ENCODE measurements at places on chromosomes 16 and 17.

DNA sequence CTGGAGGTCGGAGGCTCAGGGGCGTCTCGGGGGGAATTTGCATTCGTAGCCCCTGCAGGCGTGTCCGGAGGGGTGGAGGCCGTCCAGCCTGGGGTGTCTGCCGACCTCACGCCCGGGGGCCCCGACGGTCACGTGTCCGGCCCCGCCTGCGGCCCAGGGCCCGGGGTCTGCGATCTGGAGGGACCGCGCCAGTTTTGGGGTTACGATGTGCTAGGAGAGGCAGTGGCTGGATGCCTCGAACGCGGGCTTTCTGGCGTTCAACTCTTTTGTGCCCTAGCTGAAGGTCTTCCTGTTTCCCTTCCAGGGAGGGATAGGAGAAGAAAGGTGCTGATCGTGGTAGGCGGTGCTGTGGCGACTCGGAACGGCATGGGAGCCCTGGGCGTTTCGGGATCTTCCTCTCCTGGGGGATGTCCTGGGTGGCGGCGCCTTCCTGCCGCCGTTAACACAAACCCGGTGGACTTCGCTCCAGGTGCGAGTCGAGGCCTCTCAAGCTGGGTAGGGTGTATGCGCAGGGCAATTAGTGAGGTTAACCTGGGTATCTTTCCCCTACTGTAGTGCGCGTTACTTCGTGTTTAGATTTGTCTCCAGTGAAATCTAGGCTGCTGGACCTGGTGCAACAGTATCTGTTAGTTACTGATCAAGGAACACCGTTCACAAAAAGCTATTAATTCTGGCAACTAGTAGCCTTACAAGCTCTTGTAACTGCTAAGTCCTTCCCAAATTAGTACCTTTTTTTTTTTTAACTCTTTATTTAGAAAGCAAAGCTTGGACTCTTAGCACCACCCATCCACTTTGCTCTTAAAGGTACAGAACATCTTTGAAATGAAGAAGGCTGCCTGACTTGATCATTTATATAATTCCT lies 1.3 kb downstream of the AKAP1 start:
- peak; percentile 31 for DNase-seq

DNA sequence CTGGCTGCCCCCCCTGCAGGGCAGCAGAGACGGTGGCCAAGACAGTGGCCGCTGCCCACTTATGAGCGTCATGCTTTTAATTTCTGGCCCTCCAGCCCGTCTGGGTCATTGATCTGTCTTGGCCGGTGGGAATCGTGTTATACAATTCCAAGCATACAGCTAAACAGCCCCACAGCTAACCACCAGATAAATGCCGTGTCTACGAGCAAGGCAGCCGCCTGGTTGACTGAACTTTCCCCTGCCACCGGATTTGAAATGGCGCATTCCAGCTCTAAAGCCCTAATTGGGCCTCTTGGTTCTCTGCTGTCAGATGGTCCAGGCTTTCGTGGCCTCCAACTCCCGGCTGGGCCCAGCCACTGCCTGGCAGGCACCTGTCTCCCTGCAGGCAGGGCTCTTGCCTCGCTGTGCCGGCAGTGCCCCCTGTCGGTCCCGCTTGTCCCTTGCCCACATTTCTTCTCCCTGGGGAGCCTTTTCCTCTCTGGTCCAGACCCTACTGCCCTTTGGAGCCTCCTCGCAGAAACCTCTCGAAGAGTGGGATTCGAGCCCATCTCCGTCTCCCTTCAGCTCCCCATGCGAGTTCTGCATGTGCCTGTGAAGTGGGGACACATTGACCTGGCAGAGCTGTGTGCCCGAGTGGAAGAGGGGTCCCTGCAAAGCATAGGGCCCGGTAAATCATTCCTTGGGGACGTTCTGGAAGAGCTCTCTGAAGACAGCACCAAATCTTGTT lies 1.8 kb upstream of the RBFOX3 start:
- peak; percentile 43 for DNase-seq

DNA sequence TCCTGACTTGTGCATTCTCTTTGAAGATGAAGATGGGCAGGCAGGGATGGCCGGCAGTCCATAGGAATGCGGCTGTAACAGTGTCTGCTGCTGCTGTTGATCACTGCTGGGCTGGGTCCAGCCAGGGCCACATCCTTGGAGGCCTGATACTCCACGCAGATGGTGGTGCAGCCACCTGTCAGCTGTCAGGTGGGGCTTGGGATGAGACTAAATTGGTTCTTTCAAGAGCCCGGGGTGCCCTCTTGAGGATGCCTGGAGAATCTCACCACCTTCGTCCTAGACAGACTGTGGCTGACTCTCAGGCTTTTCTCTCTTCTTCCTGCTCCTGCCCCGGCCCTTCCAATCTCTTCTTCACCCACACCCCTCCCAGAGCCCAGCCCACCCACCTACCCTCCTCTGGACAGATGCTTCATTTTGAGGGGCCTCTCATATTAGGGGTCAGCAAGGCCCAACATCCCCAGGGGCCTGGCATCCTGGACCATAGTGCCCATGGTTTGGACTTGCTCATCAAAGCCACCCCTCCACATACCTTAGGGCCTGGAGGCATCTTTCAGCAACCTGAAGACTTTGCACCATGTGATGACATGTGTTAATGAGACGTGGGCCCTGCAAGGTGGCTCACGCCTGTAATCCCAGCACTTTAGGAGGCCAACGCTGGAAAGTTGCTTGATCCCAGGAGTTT lies 19.1 kb downstream of the OSBPL7 start:
- DNase-seq, result no peak

GRCh38 chr17:77455111-77455890 lies 314.5 kb downstream of the SEC14L1 start:
- DNase-seq, result no peak

GRCh38 chr17:56779322-56779721 lies 54.4 kb downstream of the C17orf67 start:
- DNase-seq, result no peak

GRCh38 chr17:77649717-77650211 lies 308.7 kb upstream of the TNRC6C start:
- DNase-seq, result peak; percentile 7

DNA sequence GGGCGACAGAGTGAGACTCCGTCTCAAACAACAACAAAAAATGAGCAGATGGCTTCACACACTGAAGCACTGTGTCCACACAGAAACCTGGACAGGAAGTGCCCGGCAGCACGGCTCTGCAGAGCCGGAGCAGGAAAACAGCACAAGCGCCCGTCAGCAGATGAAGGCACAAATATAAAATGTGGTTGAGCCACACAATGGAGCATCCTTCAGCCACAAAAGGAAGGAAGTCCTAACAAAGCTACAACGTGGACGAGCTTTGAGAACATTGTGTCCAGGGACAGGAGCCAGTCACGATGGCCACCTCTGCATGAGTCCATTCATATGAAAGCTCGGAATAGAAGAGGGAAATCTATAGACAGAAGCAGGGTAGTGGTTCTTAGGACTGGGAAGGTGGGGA lies 15.7 kb downstream of the RHBDF2 start:
- DNase-seq, result no peak

DNA sequence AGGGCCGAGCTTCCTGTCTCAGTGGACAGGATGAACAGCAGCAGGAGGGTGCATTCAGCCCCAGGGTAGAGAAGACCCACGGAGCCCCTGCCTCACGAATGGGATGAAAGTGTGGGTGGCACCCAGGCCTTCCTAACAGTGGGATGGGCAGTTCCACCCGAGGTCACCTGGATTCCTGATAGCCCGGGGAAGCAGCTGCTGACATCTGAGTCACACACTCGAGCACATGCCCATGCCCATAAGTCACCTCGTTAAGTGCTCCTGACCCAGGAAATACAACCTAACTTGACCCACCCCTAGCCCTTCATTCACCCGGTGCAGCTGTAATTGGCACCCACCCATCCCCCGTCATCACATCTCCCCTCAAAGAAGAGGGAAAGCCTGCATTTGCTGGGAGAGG lies 85.3 kb upstream of the FOXF1 start:
- no peak for DNase-seq

GRCh38 chr17:2063261-2064146 lies 8.6 kb downstream of the HIC1 start:
- no peak for DNase-seq

- DNase-seq, result no peak
Measured at GRCh38 chr17:74757502-74757901, 9.1 kb downstream of the NHERF1 start.

- DNase-seq, result peak; percentile 75
Measured at GRCh38 chr17:29591737-29592608, 959 bp upstream of the ANKRD13B start.

- peak; percentile 95 for DNase-seq
Measured at GRCh38 chr17:2711608-2712299, at the start of gene CLUH. Gene CLUH (minus strand): TSS chr17:2711764. CDS start chr17:2711661, 103 bp downstream.

DNA sequence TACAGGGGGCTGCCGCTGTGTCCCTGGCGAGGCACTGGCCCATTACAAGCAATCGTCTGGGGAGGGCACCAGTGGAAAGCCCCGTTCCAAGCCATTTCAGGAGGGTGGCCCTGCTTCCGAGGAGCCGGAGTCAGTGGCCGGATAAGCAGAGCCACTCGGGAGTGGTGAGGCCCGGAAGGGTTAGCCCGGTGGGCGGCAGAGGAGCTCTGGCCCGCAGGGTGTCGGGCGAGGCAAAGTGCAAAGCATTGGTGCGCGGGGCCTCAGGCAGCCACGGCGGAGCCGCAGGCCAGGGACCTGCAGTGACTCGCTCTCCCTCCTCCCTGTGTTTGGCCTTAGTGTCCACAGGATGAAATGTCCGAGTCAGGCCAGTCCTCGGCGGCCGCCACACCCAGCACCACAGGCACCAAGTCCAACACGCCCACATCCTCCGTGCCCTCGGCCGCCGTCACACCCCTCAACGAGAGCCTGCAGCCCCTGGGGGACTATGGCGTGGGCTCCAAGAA lies 24.6 kb downstream of the NME3 start:
- DNase-seq, result no peak

DNA sequence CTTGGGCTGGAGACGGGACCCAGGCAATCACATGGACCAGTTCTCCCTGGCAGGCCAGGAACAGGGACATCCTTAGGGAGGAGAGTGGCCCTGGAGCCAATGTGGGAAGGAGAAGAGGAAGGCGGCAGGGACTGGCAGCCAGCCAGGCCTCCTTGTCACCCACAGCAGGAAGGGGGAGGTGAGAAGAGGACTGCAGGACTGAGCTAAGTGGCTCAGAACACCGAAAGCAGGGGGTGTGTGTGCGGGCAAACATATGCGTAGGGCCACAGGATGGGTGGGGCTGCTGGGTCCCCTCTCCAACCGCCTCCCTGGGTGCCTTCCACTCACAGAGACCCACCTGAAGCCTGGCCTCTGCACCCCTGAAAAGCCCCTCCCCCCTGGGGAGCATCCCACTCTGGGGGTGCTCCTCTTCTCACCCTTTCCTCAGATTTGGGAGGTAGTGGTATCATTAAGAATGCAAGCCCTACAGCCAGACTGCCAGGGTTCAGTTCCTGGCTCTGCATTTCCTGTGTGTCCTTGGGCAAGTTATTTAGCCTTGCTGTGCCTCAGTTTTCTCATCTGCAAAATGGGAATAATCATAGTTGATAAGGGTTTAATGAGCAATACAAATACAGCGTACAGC lies 8.1 kb downstream of the PNMT start:
- no peak for DNase-seq

DNA sequence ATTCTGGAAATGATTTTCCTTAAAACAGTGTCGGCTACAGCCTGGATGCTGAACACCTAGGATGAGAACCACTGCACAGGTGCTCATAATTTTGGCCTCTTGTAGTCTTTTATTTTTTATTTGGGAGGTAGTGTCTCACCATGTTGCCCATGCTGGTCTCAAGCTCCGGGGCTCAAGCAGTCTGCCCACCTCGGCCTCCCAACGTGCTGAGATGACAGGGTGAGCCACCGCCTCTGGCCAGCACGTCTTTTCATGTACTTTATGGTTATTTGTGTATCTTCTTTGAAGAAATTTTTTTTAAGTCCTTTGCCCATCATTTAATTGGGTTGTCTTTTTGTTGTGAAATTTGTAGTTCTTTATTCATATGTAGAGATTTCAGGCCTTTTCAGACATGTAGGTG lies 58.0 kb downstream of the WDR45B start:
- no peak for DNase-seq

DNA sequence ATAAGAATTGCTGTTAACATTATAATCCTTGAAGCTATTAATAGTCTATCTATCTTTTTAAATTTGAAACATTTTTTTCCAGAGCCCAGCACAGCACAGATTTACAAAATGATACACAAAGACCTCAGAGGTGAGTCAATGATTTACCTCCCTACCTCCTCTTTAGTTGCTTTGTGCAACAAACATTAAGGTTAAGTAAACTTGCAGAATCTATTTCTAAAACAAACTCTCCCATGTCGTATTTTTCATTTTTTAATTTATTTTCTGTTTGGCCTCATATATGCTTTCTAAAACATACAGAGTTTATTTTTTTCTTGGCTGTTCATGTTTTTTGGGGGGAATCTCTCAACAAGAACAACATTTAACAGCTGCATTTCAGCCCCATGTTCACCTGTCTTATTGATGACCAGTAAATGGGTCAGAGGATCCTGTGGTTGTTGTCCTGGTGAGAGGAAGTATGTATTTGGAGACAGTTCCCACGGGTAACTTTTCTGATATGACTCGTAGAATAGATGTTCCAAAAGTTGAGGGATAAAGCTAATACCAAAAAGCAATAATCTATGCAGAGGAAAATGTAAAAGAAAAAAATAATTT lies 42.6 kb downstream of the ABCA9 start:
- no peak for DNase-seq

- no peak for DNase-seq
Measured at GRCh38 chr16:12178251-12178990, 201.9 kb downstream of the SNX29 start.

GRCh38 chr17:78315355-78316114 lies 44.3 kb downstream of the SOCS3 start:
- DNase-seq, result peak; percentile 72

DNA sequence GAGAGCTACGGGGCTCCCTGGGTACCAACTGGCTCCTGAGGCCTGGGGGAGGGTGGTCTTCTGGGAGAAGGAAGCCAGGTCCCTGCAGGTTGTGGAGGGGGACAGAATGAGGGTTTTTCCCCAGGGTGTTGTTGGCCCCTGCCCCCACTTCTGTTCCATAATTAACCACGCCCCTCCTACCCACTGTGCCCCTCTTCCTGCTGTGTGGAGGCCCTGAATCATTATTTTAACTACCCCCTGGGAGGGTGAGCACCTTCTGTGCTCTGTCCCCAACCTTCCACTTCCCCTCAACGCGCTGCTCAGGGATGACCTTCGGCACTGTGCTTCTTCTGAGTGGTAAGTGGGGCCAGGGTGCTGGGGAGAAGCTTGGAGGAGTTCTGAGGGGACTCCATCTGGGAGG lies at the start of gene ITGAD:
ITGAD (plus strand) TSS at position 280 of the 400 bp plus-strand sequence; CDS start at position 306, 26 bp downstream.
- no peak for DNase-seq
